Stimulated activated CD4-positive, alpha-beta T cell treated with anti-CD3 and anti-CD28 coated beads, Interleukin-4, amount 100 ng/mL, for 24 hours (primary cell): ENCODE measurements at places on chromosomes 13 and 19.
A peak's percentile ranks its signal among the peaks of the same experiment; 100 is the strongest.

GRCh38 chr19:44752816-44753625, 4.5 kb downstream of the BCL3 start:
- peak; percentile 94 for DNase-seq

GRCh38 chr19:1888385-1888784, 3.1 kb upstream of the ABHD17A start:
- DNase-seq, result no peak

GRCh38 chr13:111247552-111247951, 72.9 kb upstream of the TEX29 start:
- DNase-seq, result no peak

- DNase-seq, result no peak
Observed at GRCh38 chr13:29464105-29464679, 131.3 kb downstream of the SLC7A1 start.

DNA sequence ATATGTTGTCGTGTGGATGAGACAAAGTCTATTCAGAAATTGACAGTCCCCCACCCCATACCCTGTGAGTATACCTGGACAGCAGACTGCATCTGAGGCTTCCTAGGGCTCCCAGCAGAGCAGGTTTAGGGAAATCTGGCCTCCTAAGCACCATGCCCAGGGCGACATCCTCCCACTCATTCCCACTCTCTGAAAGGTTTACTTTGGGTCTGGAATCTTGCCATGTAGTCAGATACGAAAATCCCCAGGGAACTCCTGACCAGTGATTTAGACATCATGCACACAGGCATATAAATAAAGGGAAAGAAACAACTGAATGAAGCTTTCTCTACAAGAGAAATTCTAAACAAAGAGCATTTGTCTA, 717 bp upstream of the NALCN start:
- DNase-seq, result no peak

- no peak for DNase-seq
Observed at GRCh38 chr13:22047082-22047784, 376.4 kb downstream of the FGF9 start.

GRCh38 chr19:20388706-20389225, 176.8 kb downstream of the ZNF737 start:
- DNase-seq, result no peak

- no peak for DNase-seq
Observed at GRCh38 chr13:107819071-107819470, 396.3 kb downstream of the LIG4 start.

GRCh38 chr13:104355041-104355670, 1288.9 kb upstream of the SLC10A2 start:
- no peak for DNase-seq

- no peak for DNase-seq
Observed at GRCh38 chr19:53991224-53992113, at the start of gene CACNG6. Gene CACNG6 (plus strand): TSS chr19:53991637. CDS start chr19:53992878, 1,241 bp downstream.

DNA sequence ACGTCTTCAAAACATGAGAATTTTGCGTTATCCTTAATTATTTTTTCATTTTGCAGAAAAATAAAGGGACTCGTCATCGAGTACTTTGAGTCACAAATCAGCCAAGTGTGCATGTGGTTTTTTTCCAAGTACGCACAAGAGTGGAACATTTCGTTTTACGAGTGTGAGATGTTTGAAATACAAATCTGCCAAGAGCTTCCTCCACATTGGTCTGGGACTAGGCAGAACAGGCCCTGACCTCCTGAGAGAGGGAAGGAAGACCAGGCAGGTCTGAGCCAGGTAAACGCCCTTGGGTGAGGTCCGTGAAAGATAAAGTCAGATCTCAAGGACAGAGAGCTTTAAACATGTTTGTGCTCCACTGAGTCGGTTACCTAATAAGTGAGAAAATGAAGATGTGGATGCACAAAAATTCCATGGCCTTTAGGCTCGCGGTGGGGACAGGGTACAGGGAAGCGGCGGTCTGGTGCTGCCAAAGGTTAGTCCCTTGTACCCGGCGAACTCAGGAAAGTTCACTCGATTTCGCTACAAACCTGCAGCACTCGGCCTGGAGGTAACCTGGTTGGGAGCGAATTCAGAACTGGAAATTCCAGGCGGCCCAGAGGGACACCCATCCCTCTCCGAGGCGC, 473 bp upstream of the ITM2B start:
- no peak for DNase-seq

DNA sequence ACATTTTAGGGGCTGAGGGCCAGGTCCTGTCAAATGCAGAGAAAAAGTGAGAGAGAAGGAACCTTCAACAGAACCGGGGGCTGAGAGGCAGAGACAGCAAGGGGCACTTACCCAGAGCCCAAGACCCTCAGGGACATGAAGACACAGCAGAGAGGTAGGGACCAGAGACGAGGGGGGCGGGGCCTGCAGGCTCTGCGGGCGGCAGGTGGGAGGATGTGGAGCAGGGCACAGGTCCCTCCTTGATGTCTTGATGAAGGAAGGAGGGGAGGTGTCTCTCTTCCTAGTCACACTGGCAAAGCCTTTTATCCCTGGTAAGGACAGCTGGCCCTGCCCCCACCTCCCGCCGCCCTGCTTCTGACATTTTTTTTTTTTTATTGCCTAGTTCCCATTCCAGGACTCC, at the start of gene KLK14:
TSS of gene KLK14 (minus strand) at position 277 of the 400 bp plus-strand sequence. CDS start at position 4, 273 bp downstream.
- DNase-seq, result no peak

DNA sequence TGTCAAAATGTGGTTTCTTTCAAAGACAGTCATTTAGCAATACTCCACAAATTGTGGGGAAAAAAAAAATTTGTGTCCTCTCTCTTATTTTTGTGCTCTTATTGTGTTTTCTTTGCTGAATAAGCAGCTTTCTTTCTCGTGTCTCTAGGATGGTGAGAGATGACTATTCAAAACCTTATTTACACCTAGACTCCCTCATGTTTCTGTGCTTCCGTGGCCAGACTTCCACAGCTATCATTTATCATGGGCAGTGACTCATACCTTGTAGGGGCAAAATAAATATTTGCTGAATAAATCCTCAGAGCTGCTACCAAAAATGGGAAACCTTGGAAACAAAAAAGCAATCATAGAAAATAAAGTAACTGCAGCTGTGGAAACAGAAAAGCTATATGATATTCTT, 204.9 kb upstream of the MIR17HG start:
- no peak for DNase-seq

DNA sequence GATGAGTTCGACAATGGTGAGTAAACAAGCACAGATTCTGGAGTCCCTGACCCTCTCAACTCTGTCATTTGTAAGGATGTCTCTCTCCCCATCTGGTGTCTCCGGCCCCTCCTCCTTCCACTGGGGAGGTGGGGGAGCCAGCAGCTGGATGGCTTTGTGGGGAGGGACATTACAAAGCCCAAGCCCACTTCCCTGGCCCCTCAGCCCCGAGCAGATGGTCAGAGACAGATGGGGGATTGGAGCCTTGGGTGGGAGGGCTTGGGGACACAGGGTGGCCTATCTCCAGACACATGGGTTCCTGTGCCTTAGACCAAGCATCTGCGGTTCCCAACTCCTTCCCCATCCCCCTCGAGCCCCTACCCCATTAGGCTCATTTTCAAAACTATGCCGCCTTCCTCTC, 2.5 kb downstream of the TIMM50 start:
- no peak for DNase-seq

DNA sequence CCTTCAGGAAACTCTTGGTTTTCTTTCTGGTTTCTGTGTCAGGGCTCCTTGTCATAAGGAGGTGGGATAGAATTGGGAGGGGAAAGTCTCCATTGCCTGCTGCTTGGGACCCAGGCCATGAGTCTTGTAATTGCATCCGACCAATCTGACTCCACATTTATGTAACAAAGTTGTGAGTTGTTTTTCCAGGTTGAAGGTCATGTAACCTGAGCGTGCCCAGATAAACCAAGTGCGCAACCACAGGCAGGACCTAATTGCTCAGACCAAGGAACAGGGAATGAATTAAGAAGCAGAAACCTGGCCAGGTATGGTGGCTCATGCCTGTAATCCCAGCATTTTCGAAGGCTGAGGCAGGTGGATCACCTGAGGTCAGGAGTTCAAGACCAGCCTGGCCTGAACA, 17.8 kb downstream of the RASL11A start:
- no peak for DNase-seq
